Ovary (tissue), 10 donors: ENCODE measurements at places on chromosomes 12 and 14. TPM values are rescaled to one million over a fixed set of nuclear protein-coding genes. Genes with fewer than 3 reads are reported as not detected.

GRCh38 chr12:105554223-105554678 is 223.8 kb downstream of the C12orf75 start:
- H3K27me3 ChIP-seq: no peaks in the 10 kb centered on the region
- no peak overlapping the region for H3K4me3 ChIP-seq
- no peak for DNase-seq
- H3K36me3 ChIP-seq: no peaks in the 10 kb centered on the region

- H3K27me3 ChIP-seq: no peaks in the 10 kb centered on the region
- H3K4me1 ChIP-seq: peaks cover 19% of the 10 kb centered on the region
- peak overlapping the region; percentile 65 for H3K27ac ChIP-seq
- H3K36me3 ChIP-seq: no peaks in the 10 kb centered on the region
- DNase-seq: peak; percentile 74
- H3K4me3 ChIP-seq: no peak overlapping the region
Observed at GRCh38 chr14:89351516-89352404, 65.3 kb downstream of the FOXN3 start.

DNA sequence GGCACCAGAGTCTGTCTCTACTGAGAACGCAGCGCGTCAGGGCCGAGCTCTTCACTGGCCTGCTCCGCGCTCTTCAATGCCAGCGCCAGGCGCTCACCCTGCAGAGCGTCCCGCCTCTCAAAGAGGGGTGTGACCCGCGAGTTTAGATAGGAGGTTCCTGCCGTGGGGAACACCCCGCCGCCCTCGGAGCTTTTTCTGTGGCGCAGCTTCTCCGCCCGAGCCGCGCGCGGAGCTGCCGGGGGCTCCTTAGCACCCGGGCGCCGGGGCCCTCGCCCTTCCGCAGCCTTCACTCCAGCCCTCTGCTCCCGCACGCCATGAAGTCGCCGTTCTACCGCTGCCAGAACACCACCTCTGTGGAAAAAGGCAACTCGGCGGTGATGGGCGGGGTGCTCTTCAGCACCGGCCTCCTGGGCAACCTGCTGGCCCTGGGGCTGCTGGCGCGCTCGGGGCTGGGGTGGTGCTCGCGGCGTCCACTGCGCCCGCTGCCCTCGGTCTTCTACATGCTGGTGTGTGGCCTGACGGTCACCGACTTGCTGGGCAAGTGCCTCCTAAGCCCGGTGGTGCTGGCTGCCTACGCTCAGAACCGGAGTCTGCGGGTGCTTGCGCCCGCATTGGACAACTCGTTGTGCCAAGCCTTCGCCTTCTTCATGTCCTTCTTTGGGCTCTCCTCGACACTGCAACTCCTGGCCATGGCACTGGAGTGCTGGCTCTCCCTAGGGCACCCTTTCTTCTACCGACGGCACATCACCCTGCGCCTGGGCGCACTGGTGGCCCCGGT is at the start of gene PTGDR:
PTGDR (plus strand) TSS at position 198 of the 778 bp plus-strand sequence; CDS start at position 315, 117 bp downstream.
- H3K4me3 ChIP-seq: peak within 1 kb of the TSS; percentile 47
- H3K36me3 ChIP-seq: no peaks in the 10 kb centered on the region
- peak; percentile 18 for DNase-seq

DNA sequence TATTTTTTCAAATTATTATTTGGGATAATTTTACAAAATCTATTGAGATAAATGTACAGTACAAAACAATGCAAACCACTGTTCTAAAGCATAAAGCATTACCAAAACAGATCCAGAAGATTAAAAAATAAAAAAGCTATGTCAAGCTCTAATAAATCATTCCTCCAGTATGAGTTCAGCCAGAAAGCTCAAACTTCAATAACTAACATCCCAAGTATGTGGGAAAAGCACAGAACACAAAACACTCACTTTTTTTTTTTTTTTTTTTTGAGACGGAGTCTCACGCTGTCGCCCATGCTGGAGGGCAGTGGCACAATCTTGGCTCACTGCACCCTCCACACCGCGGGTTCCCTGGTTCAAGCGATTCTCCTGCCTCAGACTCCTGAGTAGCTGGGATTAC is 11.3 kb downstream of the SAV1 start:
- peak overlapping the region; percentile 54 for H3K27ac ChIP-seq
- no peaks in the 10 kb centered on the region for H3K36me3 ChIP-seq
- no peak for DNase-seq
- no peaks in the 10 kb centered on the region for H3K27me3 ChIP-seq

DNA sequence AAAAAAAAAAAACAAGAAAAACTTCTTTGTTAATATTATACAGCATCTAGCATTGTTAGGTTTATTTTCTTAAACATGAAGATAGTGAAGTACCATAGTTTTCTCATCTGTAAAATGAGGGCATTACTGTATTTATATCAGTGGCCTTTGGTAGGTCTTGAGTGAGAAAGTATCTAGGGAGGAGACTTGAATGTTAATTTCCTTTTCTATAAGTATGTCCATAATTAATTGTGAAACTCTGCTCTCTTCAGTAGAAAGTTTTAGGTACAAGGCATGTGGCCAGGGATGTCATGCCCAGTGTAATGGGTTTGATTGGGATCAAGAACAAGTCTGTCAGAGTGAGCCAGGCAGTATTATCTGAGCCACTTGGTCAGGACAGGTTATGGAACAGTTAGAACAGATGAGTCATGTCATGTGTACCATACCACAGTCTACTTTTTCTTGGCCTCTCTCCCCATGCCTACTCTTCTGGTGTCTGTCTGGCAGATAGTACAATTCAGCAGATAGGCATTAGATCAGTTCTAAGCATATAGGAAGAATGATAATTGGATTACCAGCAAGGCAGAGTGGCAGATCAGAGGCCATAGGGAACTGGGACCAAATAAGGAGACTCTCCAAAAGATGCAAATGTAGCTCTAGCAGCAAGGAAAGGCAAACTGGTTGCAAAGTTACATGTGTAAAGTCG is 30.4 kb downstream of the FBXO34 start:
- no peak overlapping the region for H3K27ac ChIP-seq
- no peak for DNase-seq
- peaks cover 10% of the 10 kb centered on the region for H3K4me1 ChIP-seq
- H3K27me3 ChIP-seq: no peaks in the 10 kb centered on the region
- H3K36me3 ChIP-seq: no peaks in the 10 kb centered on the region

DNA sequence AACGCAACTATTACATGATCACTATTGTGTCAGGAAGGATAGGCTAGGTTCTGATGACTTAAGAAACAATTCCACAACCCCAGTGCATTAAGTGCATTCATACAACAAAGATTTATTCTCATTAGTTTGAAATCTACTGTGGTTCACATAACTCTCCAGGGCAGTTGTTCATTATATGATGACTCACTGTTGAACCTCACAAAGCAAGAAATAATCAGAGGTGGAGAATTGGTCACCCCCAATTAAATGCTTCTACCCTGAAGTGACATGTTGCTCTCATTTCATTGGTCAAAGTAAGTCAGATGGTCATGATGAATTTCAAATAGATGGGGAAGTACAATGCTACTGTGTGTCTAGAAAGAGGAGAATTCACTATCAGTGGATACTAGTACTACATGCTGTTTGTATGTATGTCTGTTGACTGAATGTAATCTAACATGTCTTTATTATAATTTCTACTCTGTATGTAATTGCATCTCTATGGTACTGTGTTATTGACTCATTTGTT is 6.1 kb upstream of the HELB start:
- no peaks in the 10 kb centered on the region for H3K27me3 ChIP-seq
- no peaks in the 10 kb centered on the region for H3K4me1 ChIP-seq
- H3K4me3 ChIP-seq: no peak overlapping the region

DNA sequence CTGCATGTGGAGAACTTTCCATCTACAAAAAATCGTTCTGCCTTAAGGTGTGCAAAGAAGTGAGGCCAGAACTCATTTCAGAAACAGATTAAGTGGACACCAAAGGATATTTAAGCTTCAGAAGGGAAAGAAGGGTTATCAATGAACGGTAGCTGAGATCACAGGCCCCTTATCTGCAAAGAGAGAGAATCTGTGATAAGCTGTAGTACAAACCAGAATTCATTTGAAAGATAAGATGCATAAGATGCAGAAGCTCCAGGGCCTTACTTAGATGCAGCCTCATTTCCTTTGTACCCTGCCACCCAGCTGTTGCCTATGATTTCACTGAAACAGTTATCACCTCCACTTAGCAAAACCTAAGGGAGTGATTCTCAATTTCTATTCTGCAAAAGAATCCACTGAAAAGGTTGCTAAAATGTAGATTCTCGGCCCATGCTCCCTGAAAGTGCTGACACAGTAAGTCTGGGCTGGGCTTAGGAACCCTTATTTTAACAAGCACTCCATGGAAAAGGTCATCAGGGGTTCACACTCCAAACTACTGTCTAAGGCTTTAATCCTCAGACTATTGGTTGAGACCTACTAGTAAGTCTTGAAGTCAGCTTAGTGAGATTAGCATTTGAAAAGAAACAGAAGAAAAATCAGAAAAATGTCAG is 64.8 kb downstream of the HELB start:
- no peak for DNase-seq
- no peak overlapping the region for H3K4me3 ChIP-seq
- H3K27me3 ChIP-seq: no peaks in the 10 kb centered on the region

DNA sequence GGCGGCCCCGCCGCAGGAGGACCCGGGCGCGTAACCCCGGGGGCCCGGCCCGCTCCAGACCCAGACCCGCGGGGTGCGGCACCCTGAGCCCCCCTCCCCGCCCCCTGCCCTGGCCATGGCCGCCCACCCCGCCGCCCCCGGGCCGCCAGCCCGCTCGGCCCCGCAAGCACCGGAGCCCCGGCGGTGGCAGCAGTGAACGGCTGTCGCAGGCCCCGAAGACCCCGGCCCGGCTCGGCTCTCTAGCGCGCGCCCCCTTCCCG is 221 bp downstream of the MARCHF9 start:
- peak overlapping the region; percentile 9 for H3K27ac ChIP-seq
- H3K4me1 ChIP-seq: peaks cover 9% of the 10 kb centered on the region
- no peak for DNase-seq
- H3K27me3 ChIP-seq: no peaks in the 10 kb centered on the region
- H3K4me3 ChIP-seq: peak overlapping the region; percentile 69

DNA sequence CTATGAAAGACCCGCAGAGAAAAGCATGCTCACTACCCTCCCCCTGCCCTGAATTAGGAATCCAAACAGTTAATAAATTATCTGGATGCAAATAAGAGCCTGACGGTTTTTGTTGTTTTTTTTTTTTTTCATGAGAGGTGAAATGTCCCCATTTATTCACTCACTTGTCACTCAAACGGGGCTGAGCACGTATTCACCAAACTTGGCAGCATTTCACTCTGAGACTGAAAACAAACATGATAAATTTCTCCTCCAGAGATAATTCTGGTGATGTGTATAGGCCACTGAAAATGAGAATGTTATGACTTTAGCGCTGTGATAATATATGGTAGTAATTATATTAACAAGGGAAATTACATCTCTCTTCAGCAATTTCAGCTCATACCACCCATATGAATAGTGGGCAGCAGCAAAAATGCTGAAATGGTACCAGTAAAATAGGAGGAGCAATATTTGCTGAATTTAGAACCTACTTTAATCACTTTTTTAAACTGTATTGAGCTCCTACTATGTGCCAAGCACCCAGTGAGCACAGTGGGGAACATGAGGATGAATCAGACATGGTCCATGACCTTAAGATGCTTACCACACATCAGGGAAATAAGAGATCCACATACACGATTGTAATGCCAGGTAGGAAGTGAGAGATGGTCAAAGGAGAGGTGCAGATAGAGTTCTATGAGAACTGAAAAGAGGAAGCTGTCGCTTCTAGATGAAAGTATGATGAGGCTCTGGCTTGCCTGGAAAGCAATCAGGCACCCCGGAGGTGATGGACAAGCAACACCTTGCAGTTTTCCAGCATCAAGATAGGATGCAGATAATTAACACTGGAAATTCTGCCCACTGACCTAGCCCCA is 286.5 kb upstream of the TMPO start:
- no peak overlapping the region for H3K4me3 ChIP-seq
- no peak for DNase-seq
- no peaks in the 10 kb centered on the region for H3K36me3 ChIP-seq
- H3K4me1 ChIP-seq: no peaks in the 10 kb centered on the region
- H3K27me3 ChIP-seq: no peaks in the 10 kb centered on the region

DNA sequence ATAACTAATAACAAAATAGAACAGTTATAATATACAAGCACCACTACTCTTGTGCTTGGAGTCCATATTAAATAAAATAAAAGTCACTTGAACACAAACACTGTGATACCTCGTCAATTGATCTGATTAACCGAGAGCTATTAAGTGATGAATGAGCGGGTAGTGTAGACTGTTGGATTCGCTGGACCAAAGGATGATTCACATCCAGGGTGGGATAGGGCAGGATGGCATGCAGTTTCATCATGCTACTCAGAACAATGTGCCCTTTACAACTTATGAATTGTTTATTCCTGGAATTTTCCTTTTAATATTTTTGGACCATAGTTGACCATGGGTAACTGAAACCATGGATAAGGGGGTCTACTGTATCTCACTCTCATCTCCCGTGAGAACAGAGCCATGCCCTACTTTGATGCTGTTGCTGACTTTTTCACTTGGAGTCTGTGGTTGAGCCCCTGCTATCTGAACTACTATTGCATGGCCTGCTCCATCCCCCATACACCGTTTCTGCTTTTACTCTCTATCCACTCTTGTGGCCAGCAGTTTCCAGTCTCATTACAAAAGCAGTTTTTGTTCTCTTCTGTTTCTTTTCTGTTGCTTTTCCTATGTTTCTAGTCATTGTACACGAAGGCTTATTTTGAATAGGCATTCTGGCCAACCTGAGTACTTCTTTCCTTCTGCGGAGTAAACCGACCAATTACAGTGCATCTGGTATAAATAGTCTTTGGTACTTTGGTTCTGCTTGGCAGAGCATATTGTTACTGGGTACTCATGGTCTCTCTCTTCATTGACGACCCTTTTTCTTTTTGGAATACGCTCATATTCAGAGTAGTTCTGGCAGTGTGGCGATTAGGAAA is 12.2 kb downstream of the TMTC2 start:
- H3K4me3 ChIP-seq: no peak overlapping the region
- no peak overlapping the region for H3K27ac ChIP-seq
- H3K36me3 ChIP-seq: no peaks in the 10 kb centered on the region
- DNase-seq: no peak
- no peaks in the 10 kb centered on the region for H3K27me3 ChIP-seq
- no peaks in the 10 kb centered on the region for H3K4me1 ChIP-seq

- peak overlapping the region; percentile 63 for H3K27ac ChIP-seq
- peaks cover 32% of the 10 kb centered on the region for H3K4me1 ChIP-seq
- peak; percentile 82 for DNase-seq
- H3K4me3 ChIP-seq: no peak overlapping the region
- H3K27me3 ChIP-seq: no peaks in the 10 kb centered on the region
- no peaks in the 10 kb centered on the region for H3K36me3 ChIP-seq
Observed at GRCh38 chr14:104973135-104973384, 5.1 kb downstream of the AHNAK2 start.

GRCh38 chr12:20220339-20220738 is 148.0 kb upstream of the PDE3A start:
- no peak overlapping the region for H3K27ac ChIP-seq
- no peaks in the 10 kb centered on the region for H3K36me3 ChIP-seq
- no peaks in the 10 kb centered on the region for H3K4me1 ChIP-seq
- no peaks in the 10 kb centered on the region for H3K27me3 ChIP-seq
- H3K4me3 ChIP-seq: no peak overlapping the region

- H3K27ac ChIP-seq: no peak overlapping the region
- H3K4me1 ChIP-seq: no peaks in the 10 kb centered on the region
- no peaks in the 10 kb centered on the region for H3K36me3 ChIP-seq
- H3K27me3 ChIP-seq: no peaks in the 10 kb centered on the region
Observed at GRCh38 chr12:107339932-107340331, 246.6 kb upstream of the CRY1 start.

- no peak overlapping the region for H3K27ac ChIP-seq
- no peak overlapping the region for H3K4me3 ChIP-seq
- no peaks in the 10 kb centered on the region for H3K36me3 ChIP-seq
- H3K27me3 ChIP-seq: no peaks in the 10 kb centered on the region
- DNase-seq: peak; percentile 63
Observed at GRCh38 chr14:101972126-101972866, 7.9 kb downstream of the DYNC1H1 start.

IFNG-AS1 gene
- total RNA-seq: not detected

KRT74 gene
- not detected for total RNA-seq
